ENCODE measurements at places on chromosomes 7 and 10.

GRCh38 chr10:84665883-84666463 is 337.6 kb downstream of the CCSER2 start:
- DNase-seq: no peak

GRCh38 chr10:111084366-111085255 is 7.8 kb downstream of the ADRA2A start:
- no peak for DNase-seq

DNA sequence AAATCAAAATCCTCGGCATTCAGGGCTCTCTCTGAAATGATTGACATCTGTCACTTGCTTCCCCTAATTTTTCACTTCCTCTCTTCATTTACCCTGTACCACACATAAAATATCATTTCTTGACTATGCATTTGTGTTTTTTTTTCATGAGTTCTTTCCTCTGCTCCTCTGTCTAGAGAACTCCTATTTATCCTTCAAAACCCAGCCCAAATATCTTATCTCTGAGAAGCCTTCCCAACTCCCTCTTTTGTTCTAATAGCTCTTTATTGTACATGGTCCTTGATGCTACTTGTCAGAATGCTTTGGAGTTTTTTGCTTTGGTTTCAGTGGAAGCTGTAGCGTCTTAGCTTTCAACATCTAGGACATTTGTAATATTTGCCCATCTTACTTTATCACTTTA is 190.2 kb upstream of the CTBP2 start:
- no peak for DNase-seq

GRCh38 chr7:3922175-3922635 is 621.2 kb downstream of the SDK1 start:
- DNase-seq: peak; percentile 84

GRCh38 chr10:62306663-62307062 is 38.0 kb upstream of the RTKN2 start:
- DNase-seq: no peak

DNA sequence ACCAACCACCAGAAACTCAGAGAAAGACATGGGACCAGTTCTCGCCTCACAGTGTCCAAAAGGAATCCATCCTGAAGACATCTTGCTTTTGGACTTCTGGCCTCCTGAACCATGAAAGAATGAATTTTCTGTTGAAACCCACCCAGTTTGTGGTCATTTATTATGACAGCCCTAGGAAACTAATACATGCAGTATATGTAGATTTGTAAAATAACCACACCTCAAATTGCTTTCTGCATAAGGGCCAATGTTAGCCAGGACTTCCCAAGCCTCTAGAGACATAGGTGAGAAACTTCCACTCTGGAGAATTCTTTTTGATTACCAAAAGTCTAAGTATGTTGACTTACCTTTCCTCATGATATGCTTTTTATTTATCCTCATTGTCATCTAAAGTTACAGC is 210.5 kb upstream of the SP4 start:
- no peak for DNase-seq

GRCh38 chr7:101891936-101892640 is 74.7 kb downstream of the CUX1 start:
- DNase-seq: no peak

DNA sequence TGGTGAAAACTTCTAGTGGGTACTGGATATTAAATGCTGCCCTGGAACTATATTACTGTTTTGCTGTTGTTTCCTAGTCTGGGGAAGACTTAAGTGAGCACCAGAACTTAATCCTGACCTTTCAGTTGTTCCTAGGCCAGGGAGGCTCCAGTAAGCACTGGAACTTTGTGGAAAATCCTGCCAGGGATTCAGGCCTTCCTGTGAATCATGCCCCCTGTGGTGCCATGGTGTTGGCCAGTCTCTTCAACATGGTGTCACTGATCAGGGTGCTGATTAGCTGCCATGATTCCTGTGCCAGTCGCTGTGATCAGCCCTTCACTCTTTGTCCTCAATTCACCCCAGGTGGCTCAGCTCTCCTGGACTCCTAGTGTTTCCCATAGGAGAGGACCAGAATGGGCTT is 8.5 kb upstream of the AOAH start:
- no peak for DNase-seq

- DNase-seq: no peak
Observed at GRCh38 chr7:99267481-99267840, 5.2 kb upstream of the MYH16 start.

DNA sequence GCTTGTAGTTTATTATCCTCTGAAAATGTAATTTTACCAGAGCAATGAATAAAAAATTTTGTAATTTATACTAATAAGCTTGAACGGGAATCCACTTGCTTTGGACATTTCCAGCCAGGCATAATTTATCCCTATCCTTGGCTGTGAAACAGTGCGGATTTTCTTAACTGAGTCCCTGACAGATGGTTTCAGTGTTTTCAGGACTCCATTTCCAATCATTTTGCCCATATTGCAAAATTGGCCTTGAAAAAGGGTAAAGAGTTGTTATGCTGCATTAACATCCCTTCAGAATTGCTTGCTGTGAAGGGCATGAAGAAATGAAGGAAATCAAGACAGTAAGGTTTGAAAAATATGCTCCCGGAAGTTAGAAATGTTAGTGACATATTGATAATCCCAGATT is 57.7 kb downstream of the NXPH1 start:
- no peak for DNase-seq

DNA sequence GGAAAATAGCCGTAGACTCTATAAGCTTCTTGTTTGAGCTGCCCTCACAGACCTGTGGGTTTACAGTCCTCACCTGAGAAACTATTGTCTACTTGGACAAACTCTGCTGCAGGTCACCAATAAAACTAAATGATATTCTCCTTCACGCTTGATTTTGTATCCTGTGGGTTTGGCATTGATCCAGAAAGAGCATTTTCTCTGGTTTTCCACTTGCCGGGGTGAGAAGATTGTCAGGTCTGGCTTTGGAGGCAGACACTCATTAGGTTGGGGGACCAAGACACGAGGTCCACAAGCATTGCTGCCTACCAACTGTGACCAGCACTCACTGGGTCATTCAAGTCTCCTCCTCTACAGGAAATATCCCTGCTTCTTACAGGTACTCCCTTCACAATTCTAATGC is 68.5 kb downstream of the CDC14C start:
- DNase-seq: no peak

GRCh38 chr10:26528715-26529393 is 90.7 kb downstream of the APBB1IP start:
- no peak for DNase-seq

DNA sequence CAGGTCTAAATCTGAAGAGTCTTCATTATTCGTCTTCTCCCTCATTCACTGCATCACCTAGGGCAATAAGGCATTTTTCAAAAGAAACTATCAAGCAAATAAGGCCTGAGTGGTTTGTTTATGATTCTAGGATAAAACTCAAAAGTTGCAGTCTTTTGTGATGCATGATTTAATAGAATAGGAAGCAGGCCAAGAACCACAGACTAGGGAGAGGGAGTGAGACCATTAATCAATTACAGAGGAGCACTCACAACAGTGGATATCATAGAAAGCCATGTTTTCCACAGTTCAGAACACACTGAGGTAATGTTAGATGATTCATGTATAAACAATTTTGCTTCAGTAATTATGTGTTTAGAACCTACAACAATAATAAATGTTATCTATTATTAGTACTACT is 87.8 kb upstream of the LRRTM3 start:
- no peak for DNase-seq

GRCh38 chr10:114388275-114388674 is 16.0 kb downstream of the AFAP1L2 start:
- DNase-seq: no peak

DNA sequence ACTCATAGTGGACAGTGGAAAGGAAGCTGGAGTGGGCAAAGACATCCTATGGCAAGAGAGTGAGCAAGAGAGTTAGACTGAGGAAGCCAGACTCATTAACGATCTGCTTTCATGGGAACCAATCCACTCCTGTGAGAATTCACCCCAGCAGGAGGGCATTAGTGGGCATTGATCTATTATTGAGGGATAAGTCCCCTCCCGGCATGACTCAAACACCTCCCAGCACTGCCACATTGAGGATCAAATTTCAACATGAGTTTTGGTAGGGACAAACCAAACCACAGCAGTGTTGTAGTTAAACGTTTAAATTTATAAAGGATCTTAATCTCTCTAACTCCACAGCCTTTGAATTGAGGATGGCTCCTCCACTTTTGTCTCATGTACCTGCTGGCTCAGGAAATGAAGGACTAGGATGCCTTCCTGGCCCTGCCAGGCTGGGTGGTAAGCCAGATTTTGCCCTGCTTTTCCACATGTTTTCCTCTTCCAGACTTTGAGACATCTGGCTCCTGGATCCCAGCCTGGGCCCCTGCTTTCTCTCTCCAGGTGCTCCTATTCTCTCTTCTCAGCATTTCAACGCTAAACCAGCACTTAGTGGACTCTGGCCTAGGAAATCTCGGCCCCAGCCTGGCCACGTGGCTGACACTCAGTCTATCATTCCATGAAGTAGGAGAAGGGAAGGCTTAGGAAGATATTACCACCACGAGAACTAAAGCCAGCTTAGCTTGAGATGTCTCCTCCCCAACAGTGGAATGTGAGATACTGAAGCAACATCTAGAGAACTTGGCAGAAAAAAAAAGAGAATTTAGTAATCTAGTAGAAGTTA is 96.5 kb upstream of the PIP4K2A start:
- no peak for DNase-seq

DNA sequence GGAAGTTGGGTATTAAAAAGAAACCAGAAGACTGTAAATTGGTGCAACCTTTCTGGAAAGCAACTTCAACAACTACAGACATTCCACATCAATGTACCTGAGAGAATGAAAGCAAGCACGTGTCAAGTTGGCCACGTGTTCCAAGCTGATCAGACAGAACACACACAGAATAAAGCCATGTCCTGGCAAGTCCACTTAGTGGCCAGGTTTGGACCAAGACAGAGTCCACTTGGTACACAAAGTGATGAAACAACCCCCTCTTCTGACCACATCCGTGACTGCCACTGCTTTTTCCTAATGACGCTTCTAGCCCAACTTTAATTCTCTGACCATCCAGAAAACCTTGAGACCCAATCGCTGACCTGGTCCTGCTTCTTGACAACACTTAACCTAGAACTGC is 109.4 kb downstream of the ABLIM1 start:
- DNase-seq: peak; percentile 62

DNA sequence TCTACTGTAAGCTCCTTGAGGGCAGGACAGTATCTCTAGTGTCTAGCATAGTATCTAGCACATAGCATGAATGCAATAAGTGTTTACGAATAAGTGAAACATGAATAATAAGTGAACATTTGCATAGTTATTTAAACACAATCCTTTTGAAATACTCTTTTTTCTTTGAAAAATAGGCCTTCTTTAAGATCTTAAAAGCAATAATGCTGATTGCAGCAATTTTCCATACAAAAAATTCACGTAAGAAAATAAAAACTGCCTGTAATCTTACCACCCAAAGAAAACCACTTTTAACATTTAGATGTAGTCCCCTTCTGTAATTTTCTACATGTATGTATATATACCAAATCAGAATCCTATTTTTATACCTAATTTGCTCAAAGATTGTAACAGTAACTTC is 162.5 kb upstream of the HPS1 start:
- DNase-seq: no peak

DNA sequence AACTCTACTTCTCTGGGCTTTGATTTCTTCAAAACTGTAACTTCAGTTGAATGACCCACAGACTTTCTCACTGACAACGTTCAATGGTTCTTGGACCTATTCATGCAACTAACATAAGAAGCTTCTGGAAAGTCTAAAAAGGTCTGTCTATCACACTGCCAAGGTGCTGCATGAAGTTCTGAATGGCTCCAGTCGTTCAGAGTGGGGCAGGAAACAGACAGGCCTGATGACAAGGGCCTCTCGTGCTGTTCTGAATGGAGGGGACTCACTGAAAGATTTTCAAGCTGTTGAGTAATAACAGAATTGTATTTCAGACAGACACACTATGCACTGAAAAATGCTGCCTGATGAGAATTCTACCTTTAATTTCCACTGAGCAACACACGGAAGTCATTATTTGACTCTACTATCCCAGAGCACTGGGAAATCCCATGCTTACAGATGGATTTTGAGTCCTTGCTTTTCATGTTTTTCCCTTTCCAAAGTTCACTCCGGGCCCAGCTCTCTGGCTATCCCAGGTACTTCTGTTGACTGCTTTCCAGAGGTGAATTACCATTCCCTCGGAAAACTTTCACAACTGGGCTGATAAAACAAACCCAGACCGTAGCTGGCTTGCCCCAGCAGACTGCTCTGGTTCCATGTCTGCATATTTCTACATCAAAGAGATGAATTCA is 204.9 kb upstream of the FRMD4A start:
- DNase-seq: peak; percentile 65

- DNase-seq: no peak
Observed at GRCh38 chr10:27153845-27154193, 365 bp downstream of the YME1L1 start.

DNA sequence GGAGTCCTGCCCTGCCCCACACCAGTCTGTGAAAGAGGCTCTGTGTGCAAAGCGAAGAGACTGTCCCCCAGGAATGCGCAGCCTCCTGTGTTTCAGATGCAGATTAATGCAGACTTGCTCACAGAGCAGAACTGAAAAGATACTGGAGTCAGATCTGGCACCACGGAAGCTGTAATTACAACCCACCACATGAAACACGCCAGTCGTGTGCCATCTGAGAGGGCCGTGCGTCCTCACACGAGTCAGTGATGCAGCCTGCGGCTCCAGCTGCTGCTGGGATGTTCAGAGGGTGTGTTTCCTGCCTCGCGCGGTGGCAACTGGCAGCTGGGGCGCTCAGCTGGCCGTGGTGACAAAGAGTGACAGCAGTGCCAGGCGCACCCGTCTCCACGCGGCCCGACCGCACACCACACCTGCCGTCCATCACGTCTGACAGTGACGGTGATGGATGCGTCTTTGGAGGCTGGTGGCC is 50.0 kb downstream of the NKX6-2 start:
- DNase-seq: no peak

- no peak for DNase-seq
Observed at GRCh38 chr7:13179011-13179582, 491.7 kb downstream of the ARL4A start.

- DNase-seq: no peak
Observed at GRCh38 chr10:133444342-133445267, 9.1 kb upstream of the SCART1 start.

DNA sequence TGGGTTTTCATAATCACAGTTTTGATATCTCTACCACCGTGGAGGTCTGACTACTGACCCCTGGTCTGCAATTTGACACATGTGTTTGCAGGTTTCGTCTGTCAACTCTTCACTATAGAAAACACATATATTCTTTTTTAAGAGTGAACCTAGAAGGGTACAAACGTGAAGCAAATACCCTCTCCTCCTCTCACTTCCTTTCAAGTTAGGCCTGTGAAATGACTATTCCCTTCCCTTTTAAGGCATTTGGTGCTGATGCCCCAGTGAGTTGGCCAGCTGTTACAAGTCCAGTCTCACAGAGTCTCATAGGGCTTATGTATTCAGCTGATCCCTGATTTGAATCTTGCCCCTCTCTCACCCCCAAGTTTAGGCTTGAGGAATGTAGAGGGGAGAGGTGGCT is 742.0 kb upstream of the IGFBP3 start:
- DNase-seq: no peak

GRCh38 chr7:30710669-30711068 is 28.4 kb upstream of the CRHR2 start:
- no peak for DNase-seq
